Fibroblast of skin of back (primary cell): ENCODE measurements at places on chromosomes 11 and 22.

DNA sequence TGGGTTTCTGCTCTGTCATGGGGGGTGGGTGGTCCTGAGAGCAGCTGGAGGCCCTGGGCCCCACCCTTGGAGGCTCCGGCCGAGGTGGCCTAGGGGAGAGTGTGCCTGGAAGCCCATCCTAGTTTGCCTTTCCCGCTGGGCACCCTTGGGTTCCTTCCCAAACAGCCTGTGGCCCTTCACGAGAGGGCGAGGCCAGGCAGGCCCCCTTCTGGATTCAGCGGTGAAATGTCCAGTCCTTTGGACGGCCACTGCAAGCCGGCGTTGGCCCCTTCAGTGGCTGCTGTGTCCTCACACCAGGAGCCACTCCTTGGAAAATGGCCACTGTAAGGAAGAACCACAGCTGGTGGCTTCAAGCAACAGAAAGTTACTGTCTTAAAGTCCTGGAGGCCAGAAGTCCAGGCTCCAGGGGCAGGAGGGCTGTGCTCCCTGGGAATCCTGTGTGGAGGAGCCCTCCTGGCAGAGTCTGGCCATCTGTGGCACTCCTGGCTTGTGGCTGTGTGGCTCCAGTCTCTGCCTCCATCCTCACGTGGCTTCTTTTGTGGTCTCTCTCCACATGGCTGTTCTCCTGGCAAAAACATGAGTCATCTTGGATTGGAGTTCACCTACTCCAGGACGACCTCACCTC is 854.1 kb downstream of the TBC1D22A start:
- no peak for DNase-seq

DNA sequence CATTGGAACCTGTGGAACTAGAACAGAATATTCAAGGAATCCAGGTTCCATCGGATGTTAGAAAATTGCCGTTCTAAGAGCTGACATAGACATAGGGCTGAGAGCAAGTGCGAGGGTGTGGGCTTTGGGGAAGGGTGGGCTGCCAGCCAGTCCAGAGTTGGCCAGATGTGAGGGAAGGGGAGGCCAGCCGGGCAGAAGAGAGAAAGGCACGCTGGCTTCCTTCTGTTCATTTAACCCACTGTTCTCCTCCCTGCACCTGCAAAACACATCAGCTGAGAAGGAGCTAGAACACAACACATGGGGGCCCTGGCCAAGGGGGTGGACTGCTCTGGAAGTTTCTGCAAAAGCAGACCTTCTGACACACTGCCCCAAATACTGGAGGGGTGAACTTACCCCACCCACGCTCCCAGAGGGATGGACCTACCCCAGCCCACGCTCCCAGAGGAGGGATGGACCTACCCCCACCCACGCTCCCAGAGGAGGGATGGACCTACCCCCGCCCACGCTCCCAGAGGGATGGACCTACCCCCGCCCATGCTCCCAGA is 98.0 kb downstream of the SHANK2 start:
- no peak for DNase-seq

GRCh38 chr11:117997823-117998579 is 11.8 kb downstream of the IL10RA start:
- DNase-seq = no peak

- DNase-seq = peak; percentile 24
Observed at GRCh38 chr11:94762208-94762607, 5.9 kb upstream of the AMOTL1 start.

GRCh38 chr11:12862696-12863469 is 146.2 kb upstream of the RASSF10 start:
- DNase-seq = peak; percentile 83

DNA sequence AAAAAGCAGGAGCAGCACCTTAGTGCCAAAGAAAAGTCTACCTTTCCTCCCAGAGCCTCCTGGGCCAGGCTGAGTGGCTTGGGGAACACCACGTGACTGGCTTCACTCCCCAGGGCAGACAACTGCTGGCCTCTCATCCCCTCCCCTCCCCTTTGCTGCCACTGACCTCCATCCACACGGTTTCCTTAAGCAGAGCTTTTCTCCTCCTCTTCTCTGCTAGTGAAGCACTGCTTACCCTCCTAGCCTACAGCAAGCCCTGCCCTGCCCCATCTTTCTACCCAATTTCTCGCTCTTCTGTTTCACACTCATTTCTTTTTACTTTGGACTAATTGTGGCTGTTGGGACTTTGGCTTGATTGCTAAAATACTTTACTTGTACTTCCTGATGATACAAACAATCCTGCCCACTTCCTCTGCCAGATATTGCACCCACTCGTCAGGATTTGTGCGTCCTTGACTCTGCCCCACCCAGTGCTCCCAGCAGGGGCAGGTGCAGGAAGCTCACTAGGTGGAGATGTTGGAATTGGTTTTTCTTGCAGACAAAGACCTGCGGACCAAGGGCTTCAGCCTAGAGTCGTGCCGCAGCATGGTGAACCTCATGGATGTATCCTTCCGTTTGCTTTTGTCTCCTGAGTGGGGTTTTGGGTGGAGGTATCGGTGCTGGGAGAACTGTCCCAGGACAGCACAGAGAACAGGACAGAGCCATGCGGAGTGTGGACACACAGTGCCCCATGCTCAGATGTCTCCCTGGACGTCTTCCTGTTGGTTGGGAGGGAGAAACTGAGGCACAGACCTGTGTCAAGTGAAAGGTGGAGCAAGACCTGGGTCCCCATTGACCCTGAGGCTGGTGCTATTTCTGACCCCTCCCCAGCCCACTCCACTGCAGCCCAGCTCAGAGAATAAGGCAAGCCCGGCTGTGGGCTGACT is 27.3 kb downstream of the CAPN1 start:
- DNase-seq = no peak

DNA sequence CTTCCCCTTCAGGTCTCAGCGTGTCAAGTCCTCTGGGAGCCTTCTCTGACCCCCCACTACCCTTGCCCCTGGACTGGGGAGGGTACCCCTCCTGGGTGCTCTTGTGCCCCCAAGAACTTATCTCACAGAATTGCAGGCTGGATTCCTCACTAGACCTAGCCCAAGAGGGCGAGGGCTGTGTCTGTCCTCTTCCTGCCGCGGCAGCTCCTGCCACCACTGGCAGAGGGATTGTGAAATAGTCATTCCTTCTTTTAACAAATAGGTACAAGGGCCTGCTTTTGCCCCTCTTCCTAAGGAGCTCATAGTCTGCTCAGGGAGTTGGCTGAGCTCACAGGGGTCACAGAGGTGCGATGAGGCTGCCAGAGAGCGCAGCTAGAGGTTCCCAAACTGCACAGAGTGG is 5.5 kb downstream of the RAB36 start:
- no peak for DNase-seq

DNA sequence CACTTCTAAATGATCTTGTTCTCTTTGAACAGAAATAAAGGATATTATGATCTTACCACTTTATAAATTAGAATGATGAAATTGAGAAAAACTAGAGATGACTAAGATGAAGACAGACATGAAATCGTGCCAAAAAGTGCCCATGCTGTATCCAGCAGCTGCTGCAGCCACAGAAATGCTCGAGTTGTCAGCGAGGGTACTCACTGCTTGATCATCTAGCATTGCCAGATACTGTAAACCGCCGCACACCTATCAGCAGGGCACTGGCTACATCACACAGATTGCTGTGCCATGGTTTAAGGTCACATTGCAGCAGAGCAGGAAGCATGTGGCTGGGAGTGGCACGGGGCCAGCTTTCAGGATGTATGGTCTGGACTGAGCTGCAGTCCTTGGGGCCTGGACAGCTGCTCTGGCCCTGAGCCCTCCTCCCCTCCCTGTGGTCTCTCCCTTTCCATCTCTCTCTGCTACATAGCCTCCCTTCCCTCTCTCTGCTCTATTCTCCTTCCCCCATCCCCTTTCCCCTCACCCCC is 51.0 kb upstream of the SEPTIN5 start:
- DNase-seq = peak; percentile 93

DNA sequence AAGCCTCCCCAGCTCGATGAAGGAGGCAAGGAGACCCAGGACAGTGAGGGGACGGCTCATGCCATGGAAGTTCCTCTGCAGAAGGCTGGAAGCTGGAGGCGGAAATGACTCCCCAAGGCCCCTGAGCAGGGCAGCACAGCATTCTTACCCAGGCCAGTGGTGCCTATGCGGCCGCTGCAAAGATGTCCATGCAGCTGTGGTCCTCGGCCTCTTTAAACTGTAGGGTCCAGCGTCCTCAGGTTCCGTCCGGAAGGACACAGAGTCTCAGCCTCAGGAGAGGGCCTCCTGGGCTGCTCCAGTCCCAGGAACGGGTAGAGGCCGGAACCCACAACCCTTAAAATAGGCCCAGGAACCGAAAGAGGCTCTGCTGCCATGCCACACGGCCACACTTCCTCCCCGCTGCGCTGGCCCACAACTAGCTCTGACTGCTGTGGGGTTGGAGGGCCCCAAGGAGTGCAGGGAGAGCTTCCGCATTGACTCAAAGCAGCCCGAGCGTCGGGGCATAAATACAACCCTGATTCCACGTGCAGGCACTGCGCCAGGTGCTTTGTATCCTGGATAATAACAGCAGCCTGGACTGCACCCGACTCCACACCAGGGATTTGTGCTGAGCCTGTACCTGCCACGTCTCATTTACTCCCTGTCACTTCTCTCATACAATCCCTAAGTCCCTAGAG is 5.5 kb downstream of the KIAA0930 start:
- DNase-seq = no peak

DNA sequence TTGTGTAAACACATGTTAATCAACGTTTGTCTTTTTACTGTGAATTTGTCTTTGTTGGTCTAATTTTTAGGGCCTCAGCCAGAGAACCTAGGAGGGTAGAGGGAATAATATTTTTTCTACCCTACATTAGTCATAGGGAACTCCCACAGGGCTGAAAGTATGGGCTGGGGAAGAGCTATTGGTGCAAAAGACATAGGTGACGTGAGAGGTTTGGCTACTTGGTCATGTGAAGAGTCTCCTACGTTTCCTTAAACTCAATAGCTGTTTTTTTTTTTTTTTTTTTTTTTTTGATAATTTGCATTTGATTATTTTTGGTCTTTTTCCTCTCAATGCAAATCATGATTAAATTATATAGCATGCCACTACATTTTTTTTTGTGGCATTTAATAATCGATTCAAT is 15.9 kb upstream of the MMP7 start:
- DNase-seq = peak; percentile 51

- DNase-seq = no peak
Observed at GRCh38 chr22:35749808-35750207, 32.1 kb downstream of the APOL5 start.

- no peak for DNase-seq
Observed at GRCh38 chr11:68328374-68329091, 16.1 kb downstream of the LRP5 start.

GRCh38 chr11:27022659-27023251 is 17.9 kb upstream of the BBOX1 start:
- DNase-seq = no peak

GRCh38 chr11:47406896-47407745 is 1.3 kb upstream of the SLC39A13 start:
- DNase-seq = no peak
